ENCODE measurements at places on chromosomes 5 and 9. TPM values are rescaled to one million over a fixed set of nuclear protein-coding genes. Genes with fewer than 3 reads are reported as not detected.

Gene KIF12
- 56.0 TPM for total RNA-seq

Gene LYSMD3
- 20.9 TPM for total RNA-seq

Gene SUSD3
- total RNA-seq: 5.1 TPM

Gene RGMB
- 29.7 TPM for total RNA-seq

Gene CAPSL
- not detected for total RNA-seq

Gene STKLD1
- total RNA-seq: not detected

Gene PLAC8L1
- total RNA-seq: not detected

Gene CDK5RAP2
- total RNA-seq: 47.0 TPM

Gene ZFP2
- 5.1 TPM for total RNA-seq

Gene PCDHB16
- 3.8 TPM for total RNA-seq

Gene C7
- 167 TPM for total RNA-seq

Gene TMEM174
- total RNA-seq: 0.38 TPM

Gene NIPAL4
- total RNA-seq: not detected

Gene LCN15
- total RNA-seq: not detected

Gene CD14
- total RNA-seq: 36.7 TPM

Gene TMEM252
- not detected for total RNA-seq

Gene GBGT1
- 23.5 TPM for total RNA-seq

Gene ANKRD31
- 0.42 TPM for total RNA-seq

Gene ESM1
- total RNA-seq: not detected

Gene SOX30
- 0.27 TPM for total RNA-seq

Gene LRRC19
- not detected for total RNA-seq

Gene GFI1B
- total RNA-seq: not detected

Gene ACTBL2
- not detected for total RNA-seq

Gene SMC2
- 9.8 TPM for total RNA-seq

Gene IPO11
- total RNA-seq: 24.5 TPM

Gene AQP3
- 2.1 TPM for total RNA-seq

Gene TAF11L9
- not detected for total RNA-seq

Gene NUTM2F
- total RNA-seq: not detected

Gene GNPDA1
- 47.1 TPM for total RNA-seq

Gene GABRA6
- not detected for total RNA-seq

Gene FBP1
- total RNA-seq: 25.1 TPM

Gene TYRP1
- total RNA-seq: not detected

Gene CTNND2
- 2.8 TPM for total RNA-seq

Gene FSTL4
- total RNA-seq: not detected

Gene SEMA5A
- total RNA-seq: 8.4 TPM

Gene ALDH1A1
- total RNA-seq: 291 TPM

Gene MZB1
- total RNA-seq: not detected

Gene PCDHA6
- 1.3 TPM for total RNA-seq

Gene CYLC2
- not detected for total RNA-seq
